Psoas muscle (tissue), 8 donors: ENCODE measurements at places on chromosomes 12 and 14. TPM values are rescaled to one million over a fixed set of nuclear protein-coding genes. Genes with fewer than 3 reads are reported as not detected.

Gene CCDC88C
- 3.2 TPM for total RNA-seq

DNA sequence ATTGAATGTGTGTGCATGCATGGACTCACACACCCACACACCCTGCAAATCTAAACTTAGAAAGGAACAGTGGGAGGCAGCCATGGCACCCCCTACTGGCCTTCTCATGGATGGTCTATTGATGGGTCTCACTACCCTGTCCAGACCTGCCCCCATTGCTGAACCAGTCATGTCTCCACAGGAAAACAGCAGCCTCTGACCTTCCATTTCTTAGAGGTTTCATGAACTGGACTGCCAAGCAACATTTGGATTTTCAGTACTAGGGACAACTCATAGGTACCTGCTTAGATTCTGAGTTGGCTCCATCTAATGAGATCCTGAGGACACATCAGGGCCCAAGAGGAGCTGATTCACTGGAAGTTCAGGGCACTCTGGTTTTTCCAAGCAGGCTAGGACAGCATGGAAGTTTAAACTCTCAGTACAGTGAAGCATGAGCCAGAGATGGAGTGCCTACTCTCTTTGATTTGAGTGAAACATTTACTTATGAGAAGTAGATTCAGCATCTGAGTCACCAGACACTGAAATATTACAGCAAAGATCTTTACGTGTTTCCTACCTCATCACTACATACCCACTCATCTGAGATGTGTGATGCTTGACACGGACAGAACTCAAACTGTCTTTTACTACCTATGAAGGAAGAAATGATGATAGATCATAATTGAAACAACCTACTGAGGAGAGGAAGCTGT lies 98.9 kb upstream of the PLEKHG7 start:
- H3K27me3 ChIP-seq, result no peaks in the 10 kb centered on the region
- H3K4me3 ChIP-seq, result no peak overlapping the region
- no peak for DNase-seq
- no peaks in the 10 kb centered on the region for H3K36me3 ChIP-seq

DNA sequence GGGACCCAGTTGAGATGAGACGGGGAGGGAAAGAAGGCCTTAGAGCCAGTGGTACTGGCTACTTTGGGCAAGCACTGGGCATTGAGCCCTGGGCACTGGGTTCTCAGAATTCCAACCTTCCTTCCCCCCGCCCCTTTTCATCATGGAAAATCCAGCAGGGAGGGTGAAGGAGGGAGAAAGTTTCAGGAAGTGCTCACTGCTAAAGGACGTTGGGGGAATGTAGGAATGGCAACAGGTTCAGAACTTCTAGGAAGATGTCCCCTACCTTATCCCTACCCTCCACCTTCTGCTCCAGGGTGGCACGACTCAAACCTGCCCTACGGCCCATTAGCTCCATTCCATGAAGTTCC lies 4.2 kb upstream of the TNS2 start:
- peaks cover 33% of the 10 kb centered on the region for H3K4me1 ChIP-seq
- peak; percentile 24 for DNase-seq
- peak overlapping the region; percentile 84 for H3K4me3 ChIP-seq
- peak overlapping the region; percentile 98 for H3K27ac ChIP-seq
- H3K27me3 ChIP-seq, result no peaks in the 10 kb centered on the region

- H3K36me3 ChIP-seq, result no peaks in the 10 kb centered on the region
- DNase-seq, result no peak
- H3K4me1 ChIP-seq, result no peaks in the 10 kb centered on the region
- H3K4me3 ChIP-seq, result no peak overlapping the region
These were observed 271.4 kb downstream of the BTG1 start for GRCh38 chr12:91874086-91874865.

- DNase-seq, result no peak
- H3K27ac ChIP-seq, result no peak overlapping the region
- no peaks in the 10 kb centered on the region for H3K36me3 ChIP-seq
- H3K27me3 ChIP-seq, result no peaks in the 10 kb centered on the region
- no peaks in the 10 kb centered on the region for H3K4me1 ChIP-seq
- no peak overlapping the region for H3K4me3 ChIP-seq
These were observed 27.4 kb upstream of the RXYLT1 start for GRCh38 chr12:63752283-63752682.

GRCh38 chr12:93007544-93007943 lies 78.4 kb upstream of the EEA1 start:
- H3K4me3 ChIP-seq, result no peak overlapping the region
- H3K4me1 ChIP-seq, result peaks cover 11% of the 10 kb centered on the region
- H3K27ac ChIP-seq, result no peak overlapping the region

DNA sequence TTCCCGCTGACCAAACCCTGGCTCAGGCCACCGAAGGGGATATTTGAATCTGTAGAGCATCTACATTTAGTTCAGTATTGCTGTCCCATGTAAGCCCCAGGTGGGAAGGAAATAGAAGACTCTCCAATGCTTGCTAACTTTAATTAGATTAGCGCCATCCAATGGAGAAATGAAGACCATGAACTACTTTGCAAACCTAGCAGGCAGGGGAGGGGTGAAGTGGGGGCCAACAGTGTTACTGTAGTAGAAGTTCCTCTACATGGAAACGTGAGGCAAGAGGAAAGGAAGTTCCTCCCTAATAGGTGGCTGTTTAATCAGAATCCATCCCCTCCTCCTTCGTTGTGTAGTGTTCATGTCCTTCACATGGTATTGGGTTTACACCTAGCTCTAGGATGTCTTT lies 9.3 kb upstream of the DENND5B start:
- no peaks in the 10 kb centered on the region for H3K4me1 ChIP-seq
- no peak overlapping the region for H3K27ac ChIP-seq
- no peaks in the 10 kb centered on the region for H3K27me3 ChIP-seq
- H3K4me3 ChIP-seq, result no peak overlapping the region
- no peaks in the 10 kb centered on the region for H3K36me3 ChIP-seq

Gene CGRRF1
- total RNA-seq, result 25.8 TPM

Gene SERPINA5
- total RNA-seq, result 16.3 TPM

GRCh38 chr12:56993346-56993745 lies 13.0 kb downstream of the ZBTB39 start:
- no peak overlapping the region for H3K27ac ChIP-seq
- no peaks in the 10 kb centered on the region for H3K4me1 ChIP-seq
- no peaks in the 10 kb centered on the region for H3K36me3 ChIP-seq
- no peaks in the 10 kb centered on the region for H3K27me3 ChIP-seq
- H3K4me3 ChIP-seq, result no peak overlapping the region

- peaks cover 15% of the 10 kb centered on the region for H3K4me1 ChIP-seq
- no peaks in the 10 kb centered on the region for H3K36me3 ChIP-seq
- no peak overlapping the region for H3K27ac ChIP-seq
- no peak for DNase-seq
- peak overlapping the region; percentile 63 for H3K4me3 ChIP-seq
These were observed 1.1 kb downstream of the PAPLN start for GRCh38 chr14:73238424-73238852.

DNA sequence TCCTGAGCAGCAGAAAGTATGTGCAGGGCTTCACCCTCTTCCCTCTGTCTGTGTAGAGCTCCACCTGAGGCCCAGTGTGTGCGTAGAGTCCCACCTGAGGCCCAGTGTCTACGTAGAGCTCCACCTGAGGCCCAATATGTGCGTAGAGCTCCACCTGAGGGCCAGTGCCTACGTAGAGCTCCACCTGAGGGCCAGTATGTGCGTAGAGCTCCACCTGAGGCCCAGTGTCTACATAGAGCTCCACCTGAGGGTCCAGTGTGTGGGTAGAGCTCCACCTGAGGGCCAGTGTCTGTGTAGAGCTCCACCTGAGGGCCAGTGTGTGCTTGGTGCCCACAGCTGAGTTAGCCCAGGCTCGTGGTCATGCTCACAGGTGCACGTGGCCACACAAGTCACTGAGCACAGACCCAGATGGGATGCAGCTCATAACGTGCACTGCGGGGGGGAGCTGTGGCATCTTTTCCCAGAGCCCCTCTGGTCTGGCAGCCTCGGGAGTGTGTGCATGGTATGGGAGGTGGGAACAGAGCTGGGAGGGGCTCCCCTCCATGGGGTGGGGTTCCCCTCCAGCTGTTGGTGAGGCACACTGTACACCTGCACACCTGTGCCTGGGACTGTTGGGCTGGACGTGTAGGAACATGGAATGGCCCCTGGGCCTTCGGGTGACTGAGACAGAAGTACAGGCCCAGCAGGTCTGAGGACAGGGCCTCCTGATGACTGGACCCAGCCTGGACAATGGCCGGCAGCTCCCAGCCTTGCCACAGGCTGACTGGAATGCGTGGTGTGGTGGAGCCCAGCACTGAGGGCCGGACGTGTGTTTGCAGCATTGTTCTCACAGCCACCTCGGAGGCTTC lies 20.1 kb downstream of the PACS2 start:
- H3K4me1 ChIP-seq, result peaks cover 78% of the 10 kb centered on the region
- H3K36me3 ChIP-seq, result no peaks in the 10 kb centered on the region
- H3K27me3 ChIP-seq, result no peaks in the 10 kb centered on the region
- DNase-seq, result peak; percentile 46
- no peak overlapping the region for H3K4me3 ChIP-seq

GRCh38 chr12:6285063-6285477 lies 25.4 kb upstream of the PLEKHG6 start:
- H3K27ac ChIP-seq, result no peak overlapping the region
- no peak overlapping the region for H3K4me3 ChIP-seq
- H3K27me3 ChIP-seq, result no peaks in the 10 kb centered on the region

DNA sequence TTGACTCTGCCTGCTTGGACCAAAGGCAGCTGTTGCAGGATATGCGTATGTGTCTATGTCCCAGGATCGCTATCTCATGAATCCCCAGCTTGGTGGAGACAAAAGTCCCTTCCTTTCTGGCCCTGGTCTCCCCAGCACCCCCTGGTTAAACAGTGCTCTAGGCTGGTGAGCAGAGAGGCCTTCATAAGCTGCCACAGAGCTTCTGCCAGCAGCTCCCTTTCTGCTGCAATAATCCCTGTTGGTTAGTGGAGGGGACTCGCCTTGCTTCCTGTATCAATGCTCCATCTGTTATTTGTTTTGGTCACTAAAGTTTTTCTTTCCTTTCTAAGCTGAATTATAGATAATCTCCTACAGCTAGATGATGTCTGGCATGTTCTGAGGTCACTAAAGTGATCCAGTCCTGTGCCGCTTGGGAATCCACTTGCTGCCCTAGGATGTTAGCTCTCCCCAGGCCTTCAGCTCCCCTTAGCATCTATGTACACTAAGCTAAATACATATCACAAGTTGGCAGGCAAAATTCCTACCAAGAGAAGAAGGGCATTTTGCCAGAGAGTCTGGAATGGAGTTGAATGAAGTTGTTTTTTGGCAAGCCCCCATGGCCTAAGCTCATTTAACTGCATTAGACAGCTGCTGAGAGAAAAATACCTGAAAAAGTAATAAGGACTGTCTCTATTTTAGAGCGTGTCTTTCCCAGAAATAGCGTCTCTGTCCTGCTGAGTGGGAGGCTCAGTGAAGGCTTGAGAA lies 47.8 kb downstream of the RDH12 start:
- no peak for DNase-seq
- H3K27ac ChIP-seq, result no peak overlapping the region
- H3K4me1 ChIP-seq, result no peaks in the 10 kb centered on the region
- peaks cover 27% of the 10 kb centered on the region for H3K36me3 ChIP-seq

DNA sequence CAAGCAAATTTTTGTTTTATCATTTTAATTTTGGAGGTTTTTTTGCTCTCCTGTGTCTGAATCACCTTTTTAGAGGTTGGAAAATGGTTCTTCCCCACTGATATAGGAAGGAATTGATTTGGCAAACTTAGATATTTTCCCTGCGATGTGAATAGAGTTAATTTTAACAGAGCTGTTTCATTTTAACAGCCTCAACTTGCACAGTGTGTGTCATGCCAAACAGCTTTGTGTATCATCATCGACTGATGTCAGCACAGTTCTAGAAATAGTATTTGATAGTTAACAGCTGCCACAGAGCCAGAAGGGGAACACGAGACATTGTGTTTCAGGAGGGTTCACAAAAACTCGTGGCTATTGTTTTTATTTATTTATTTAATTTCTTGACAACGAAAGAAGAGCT lies 243.1 kb upstream of the FOXN3 start:
- no peaks in the 10 kb centered on the region for H3K27me3 ChIP-seq
- peak overlapping the region; percentile 80 for H3K27ac ChIP-seq
- H3K4me3 ChIP-seq, result peak overlapping the region; percentile 49
- no peaks in the 10 kb centered on the region for H3K36me3 ChIP-seq
- DNase-seq, result no peak

GRCh38 chr12:22573181-22573580 lies 28.8 kb upstream of the C2CD5 start:
- H3K4me3 ChIP-seq, result no peak overlapping the region
- H3K27ac ChIP-seq, result no peak overlapping the region
- no peaks in the 10 kb centered on the region for H3K4me1 ChIP-seq
- no peak for DNase-seq

GRCh38 chr14:79093531-79093930 lies 923.4 kb downstream of the NRXN3 start:
- no peaks in the 10 kb centered on the region for H3K4me1 ChIP-seq
- DNase-seq, result no peak
- no peaks in the 10 kb centered on the region for H3K27me3 ChIP-seq
- no peaks in the 10 kb centered on the region for H3K36me3 ChIP-seq

DNA sequence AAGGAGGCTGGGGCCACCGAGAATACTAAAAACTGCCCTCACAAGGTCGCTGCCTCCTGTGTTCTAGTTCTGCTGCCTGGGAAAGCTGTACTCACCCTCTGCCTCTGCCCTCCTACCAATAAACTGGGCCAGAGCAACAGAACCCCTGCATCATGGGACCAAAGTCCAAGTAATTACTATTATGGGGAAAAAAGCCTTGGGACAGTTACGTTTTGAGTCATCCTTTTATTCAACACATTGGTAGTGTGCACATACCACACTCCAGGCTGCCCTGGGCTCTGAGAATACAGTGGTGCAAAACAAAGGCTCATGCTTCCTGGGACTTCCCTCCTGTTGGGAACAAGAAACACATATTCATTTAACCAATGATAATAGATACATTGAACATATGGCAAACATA lies 49.0 kb downstream of the CACNA1C start:
- H3K27ac ChIP-seq, result no peak overlapping the region
- H3K4me3 ChIP-seq, result no peak overlapping the region
- DNase-seq, result no peak
- no peaks in the 10 kb centered on the region for H3K27me3 ChIP-seq

Gene GPR135
- 1.7 TPM for total RNA-seq

GRCh38 chr12:113093409-113094101 lies 37.0 kb downstream of the DTX1 start:
- H3K4me1 ChIP-seq, result no peaks in the 10 kb centered on the region
- no peak for DNase-seq
- H3K27me3 ChIP-seq, result peaks cover 46% of the 10 kb centered on the region
- H3K27ac ChIP-seq, result no peak overlapping the region
- H3K4me3 ChIP-seq, result no peak overlapping the region

Gene VWF
- 206 TPM for total RNA-seq

DNA sequence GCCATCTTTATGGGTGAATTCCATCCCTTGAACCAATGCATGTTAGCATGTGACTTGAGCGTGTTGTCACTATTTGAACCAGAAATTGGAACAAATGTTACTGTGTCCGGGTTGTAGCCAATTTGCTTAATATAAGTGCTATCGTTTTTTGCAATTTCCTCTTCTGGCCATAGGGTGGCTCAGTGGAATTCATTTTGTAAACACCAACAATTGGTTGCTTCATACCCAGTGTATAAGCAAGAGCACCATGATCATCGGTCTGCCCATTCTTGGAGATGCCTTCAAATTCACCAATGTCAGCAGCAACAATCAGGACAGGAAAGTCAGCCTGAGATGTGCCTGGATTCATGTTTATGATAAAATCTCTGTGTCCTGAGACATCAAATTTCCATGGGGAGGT lies 5.0 kb upstream of the NEDD1 start:
- no peaks in the 10 kb centered on the region for H3K4me1 ChIP-seq
- no peaks in the 10 kb centered on the region for H3K36me3 ChIP-seq
- no peak overlapping the region for H3K27ac ChIP-seq
- H3K4me3 ChIP-seq, result no peak overlapping the region
- no peak for DNase-seq

Gene ALX1
- total RNA-seq, result 0.36 TPM
